ENCODE measurements at places on chromosomes 5 and 9.

DNA sequence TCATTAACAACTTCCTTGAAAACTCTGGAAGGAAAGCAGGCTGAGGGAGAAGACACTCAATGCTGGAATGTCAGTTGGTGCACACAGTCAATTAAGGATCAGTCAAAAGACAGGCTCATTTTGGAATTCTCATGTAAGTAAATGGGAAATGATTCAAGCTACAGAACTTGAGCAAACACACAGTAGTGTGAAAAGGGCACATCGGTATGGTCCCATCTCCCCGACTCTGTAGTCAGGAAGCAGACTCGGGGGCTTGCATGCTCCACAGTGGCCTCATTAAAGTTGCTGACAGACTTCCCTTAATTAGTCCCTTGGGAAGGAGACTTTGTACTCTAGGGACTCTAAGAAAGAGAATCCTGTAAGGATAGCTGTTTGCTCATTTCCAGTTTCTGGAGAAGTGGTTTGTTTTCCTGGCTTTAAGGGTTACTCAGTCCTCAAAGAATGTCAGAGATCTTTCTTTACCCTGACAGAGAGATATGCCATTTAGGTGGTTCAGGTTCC, 339.2 kb downstream of the ADAMTS6 start:
- DNase-seq: peak; percentile 71

DNA sequence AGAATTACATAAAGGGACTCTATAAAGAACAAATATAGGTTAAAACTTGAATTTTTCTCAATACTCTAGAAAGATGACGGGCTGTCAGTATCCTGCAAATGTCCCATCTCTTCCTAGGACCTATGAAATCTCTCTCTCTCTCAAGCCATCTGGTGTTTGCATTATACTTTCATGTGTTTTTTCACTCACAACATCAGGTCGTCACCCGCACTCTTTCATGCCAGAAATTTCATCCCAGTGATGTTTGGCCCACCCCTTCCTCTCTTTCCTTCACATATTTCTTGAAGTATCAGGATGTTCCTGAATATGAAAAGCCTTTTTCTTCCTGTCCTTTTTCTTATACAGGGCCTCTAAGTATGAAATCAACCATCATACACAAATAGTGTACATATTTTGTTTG, 63.3 kb upstream of the GAS1 start:
- no peak for DNase-seq

GRCh38 chr5:154971501-154971900, 30.6 kb downstream of the MRPL22 start:
- DNase-seq: no peak

GRCh38 chr5:158751961-158752655, 347.6 kb downstream of the EBF1 start:
- no peak for DNase-seq

DNA sequence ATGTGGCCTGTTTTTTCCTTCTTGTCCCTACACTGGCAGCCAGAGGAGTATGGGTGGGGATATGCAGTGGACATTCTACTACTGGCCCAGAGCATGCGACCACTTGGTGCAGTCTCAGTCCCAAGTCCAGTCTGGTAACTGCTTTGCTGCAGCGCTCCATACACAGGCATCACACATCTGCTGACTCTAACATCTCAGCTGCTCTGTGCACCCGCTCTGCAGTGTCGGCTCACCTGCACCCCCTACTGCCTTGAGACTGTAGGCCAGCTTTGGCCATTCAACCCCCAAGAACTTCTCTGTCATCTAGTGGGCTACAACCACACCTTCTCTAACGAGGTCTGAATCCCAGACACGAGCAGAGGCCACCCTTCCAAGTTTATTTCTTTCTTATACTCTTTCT, 46.4 kb upstream of the SLCO6A1 start:
- no peak for DNase-seq

DNA sequence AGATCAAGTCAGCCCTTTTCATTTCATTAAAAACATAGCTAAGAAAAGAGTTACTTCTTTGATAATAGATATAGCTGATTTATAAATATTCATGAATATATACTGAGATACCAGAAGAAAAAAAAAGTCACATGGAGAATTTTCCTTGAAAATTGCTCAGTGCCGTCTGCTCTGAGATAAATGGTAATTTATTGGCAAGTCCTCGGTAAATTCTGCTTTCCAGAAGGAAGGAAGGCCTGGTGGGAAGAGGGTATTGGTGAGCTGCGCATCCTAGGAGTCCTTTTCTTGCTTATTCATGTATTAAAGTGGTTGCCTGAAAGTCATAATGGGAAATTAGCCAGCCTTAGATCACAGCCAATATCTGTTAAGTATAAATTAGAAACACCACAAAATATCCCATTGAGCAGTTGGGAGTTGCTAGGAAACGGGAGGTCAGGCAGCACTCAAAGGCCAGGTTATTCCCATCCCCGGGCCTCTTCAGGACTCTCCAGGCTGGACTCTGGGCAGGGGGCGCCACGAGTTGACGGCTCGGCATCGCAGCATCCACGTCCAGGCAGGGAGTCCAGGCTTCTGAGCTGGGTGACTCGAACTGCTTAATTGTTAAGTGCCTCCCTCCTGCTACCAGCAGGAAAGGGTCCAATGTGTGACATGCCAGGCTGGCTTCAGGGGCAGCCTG, 116.7 kb upstream of the RETREG1 start:
- DNase-seq: no peak

- DNase-seq: peak; percentile 82
These were observed 73.7 kb upstream of the FST start for GRCh38 chr5:53406630-53407316.

DNA sequence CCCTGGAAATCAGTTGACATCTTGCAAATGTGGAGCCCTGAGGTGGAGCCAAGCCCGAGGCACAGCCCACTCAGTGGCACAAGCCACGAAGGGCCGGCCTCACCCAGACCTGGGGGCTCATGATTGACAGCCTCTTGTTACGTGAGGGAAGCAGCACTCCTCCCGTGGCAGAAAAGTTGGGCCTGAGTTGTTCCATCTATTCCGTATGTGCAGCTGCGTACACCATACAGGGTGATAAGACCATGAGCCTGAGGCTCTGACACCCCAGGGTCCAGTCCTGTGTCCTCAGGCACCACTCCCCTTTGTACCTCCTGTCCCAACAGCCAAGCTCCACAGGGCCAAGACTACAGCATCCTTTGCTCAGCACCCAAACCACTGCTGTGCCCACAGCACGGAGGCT, 1.9 kb upstream of the ORM2 start:
- DNase-seq: no peak

DNA sequence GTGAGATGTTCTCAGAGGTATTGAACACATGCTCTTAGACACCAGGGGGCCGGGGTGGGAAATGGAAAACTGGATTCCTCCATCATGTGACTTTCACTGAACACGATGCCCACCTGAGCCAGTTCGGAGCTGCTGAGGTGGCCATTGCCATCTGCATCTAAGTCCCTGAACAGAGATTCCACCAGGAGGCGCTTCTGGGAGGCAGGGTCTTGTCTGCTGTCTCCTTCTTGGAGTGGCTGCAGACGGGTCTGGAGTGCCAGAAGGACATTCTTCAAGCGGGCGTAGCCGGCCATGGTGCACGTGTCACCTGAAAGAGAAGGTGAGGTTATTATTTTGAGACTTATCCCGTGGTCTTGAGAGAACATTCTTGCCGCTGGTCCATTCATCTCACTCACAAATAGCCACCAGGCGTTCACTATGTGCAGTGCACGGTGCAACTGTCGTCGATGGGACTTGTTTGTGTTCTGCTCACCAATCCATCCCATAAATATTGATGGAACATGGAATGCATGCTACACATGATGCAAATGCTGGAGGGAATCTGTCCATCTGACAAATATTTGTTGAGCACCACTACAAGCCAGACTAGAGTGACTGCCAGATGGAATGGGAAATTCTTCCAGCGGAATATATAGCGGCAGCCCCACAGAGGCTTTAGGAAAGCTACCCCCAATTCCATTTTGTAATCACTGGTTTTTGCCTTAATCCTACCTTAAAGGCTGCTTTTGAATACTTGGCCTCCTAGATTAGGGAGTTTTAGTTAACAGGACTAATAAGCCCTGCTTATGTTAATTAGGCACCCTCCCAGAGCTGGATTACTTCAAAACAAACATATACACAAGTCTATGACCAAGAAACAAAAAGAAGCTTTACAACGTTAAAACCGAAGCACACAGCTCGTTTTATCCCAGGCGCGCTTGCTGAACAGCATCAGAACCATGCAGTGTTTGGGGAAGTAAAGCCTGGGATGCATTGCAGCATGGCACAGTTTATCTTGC, 264.8 kb downstream of the HSPA4 start:
- no peak for DNase-seq

DNA sequence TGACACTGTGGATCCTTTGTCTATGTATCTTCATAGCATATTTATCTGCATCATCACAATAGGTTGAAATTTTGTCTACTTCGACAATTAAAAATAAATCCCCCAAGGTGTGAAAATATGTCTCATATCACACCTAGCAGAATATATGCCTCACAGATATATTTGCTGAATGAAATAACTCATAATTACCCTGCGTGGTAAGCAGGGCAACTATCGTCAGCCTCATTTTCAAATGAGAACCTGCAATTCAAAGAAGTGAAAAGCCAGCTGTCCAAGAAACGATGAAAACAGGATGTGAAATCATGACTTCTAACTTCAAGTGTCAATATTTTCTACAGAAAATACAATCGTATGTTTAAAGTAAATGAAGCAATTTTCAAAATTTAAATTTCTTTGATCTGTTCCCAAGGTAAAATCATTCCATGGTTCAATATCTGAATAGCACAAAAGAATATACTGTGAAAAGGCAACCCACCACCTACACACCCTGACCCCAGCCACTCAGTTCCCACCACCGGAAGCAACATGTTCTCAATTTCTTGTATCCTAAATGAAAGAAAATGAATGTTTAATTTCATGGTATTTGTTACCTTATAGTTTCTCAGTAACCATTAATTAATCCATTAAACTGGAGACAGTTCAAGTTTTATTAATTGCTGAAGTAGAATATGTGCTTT, 57.1 kb downstream of the TBCA start:
- no peak for DNase-seq

DNA sequence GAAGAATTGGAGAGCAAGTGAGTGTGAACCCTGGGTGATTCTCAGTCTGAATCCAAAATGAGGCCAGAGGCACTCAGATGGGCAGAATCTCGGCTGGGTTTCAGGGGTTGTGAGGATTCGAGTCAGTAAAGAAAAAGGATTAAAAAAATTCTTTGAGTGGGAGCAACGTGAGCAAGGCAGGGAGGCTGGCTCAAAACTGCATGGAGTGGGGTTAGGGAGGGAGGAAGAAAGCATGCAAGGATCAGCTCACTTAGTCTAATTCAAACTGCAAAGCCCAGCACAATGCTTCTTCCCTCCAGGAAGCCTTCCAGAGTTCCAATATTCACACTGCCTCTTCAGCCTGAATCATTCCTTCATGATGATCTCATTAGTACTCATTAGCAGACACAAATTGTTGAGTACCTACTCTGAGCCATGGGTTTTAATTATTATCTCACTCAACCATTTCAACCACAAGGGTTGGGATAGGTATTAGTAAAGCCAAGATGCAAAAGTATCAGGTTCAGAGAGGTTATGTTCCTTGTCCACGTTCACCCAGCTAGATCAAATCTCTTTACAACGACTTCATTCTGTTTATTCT, 95.8 kb downstream of the BRINP1 start:
- DNase-seq: no peak

DNA sequence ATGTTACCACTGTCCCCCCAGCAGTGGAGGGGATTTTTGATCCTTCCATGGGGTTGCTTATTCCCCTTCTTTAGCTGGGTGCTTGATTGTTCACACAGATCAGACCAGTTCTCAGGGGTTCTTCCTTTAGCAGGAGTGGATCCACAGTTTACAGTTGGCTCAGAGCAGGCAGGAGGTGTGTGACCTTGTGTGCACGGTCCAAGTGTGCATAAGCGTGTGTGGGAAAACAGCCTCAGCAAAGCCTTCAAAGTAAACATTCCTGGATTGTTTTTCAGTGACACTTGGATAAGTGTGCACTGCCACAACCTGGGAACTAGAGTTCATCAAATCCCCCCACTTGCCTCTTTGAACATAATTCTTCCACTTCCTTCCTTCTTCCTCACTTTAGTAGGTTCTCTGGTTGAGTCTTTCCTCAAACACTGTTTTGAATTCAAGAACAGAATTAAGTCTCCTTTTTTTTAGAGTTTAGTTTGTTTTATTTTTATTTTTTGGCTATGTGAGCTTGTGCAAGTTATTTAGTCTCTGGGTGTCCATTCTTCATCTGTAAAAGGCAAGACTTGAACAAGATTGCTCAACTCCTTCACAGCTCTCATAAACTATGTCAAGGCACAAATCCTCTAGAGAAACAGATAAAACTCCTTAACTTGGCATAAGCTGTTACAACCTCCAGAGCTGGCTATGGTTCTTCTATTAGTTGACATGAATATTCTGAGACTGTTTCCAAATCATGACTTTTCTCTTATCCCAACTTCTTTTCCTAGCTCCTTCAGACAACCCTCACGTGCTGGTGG, 78.0 kb downstream of the OSMR start:
- DNase-seq: no peak

DNA sequence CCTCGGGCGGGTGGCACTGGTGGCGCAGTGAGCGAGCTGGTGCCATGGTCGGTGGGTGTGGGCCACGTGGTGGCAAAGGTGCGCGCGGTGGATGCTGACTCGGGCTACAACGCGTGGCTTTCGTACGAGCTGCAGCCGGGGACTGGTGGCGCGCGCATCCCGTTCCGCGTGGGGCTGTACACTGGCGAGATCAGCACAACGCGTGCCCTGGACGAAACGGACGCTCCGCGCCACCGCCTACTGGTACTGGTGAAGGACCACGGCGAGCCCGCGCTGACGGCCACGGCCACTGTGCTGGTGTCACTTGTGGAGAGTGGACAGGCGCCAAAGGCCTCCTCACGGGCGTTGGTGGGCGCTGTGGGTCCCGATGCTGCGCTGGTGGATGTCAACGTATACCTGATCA, 2.0 kb downstream of the PCDHA4 start:
- DNase-seq: no peak

DNA sequence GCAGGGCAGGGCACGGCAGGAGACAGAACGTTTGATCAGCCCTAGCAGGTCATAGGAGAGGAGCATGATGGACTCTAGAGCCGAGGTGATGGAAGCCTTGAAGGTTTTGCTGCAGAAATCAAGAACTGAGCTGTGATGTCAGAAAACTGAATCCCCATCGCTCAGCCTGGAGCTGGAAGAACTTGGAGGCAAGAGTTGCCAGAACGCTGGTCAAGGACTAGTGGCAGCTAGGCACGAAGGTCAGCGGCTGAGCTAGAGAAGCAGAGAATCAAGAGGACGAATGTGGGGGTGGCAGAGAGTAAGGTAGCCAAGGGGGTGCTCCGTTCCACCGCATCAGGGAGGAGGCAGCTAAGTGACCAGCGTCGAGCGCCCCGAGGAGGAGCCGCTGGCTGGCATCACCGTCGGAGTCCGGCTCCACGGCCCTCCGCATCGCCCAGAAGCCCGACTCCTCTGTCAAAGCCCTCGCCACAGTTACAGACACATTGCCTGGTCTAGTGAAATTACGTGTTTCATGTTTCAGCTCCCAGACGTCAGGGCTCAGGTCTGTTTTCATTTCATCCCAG, 1.2 kb upstream of the GALNT10 start:
- DNase-seq: no peak

DNA sequence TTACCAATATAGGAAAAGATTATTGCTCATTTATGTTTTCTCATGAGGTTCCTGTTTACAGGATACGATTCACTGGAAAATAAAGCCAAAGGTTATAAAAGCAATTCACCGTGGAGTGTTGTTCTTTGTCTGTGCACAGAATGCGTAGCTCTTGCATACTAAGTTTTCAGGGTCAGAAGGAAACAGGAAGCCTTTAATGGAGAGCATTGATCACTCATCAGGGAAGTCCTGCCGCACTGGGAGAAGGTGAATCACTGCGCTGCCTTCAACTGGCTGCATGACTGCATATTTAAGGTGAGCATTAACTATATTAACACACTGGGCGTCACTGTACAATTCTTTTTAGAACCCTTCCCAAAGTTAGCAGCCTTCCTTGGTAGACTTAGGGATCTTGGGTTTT, 74.1 kb upstream of the SYK start:
- DNase-seq: no peak

Measured in SW 1271 (cell line).